ENCODE measurements at places on chromosomes 7 and 10.
A peak's percentile ranks its signal among the peaks of the same experiment; 100 is the strongest.

DNA sequence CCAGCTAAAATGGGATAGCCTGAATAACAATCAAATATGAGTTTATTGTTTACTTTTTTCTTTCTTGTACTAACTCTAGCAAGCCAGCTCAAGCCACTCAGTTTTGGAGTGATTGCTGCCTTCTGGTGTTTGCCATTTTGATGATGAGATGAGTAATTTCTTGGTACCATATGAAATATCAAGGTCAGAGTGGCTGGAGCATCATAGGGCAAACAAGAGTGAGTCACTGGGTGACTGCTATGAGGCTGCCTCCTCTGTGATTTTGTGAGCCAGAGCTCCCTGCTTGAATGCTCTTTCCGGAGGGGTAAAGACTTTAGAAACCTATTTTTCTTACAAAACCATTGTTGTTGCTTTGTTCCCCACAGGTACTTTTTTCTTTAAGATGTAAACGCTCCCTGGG is 295.6 kb downstream of the PRKG1 start:
- no peak for DNase-seq

DNA sequence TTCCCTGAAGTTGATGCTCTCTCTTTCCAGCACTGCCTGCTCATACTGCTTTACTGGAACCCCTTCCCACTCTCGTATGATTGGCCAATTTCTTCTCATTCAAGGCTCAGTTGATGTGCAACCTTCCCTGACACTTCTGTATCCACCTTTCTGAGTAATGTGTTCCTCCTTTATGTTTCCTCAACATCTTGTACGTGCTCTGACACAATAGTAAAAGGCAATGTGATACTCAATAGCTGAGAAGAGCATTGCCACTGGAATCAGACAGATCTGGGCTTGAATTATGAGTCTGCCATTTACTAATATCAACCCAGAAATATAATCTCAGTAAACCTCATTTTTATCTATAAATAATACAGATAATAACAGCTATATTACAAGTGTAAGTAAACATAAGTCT is 34.7 kb downstream of the ARL4A start:
- DNase-seq = no peak

DNA sequence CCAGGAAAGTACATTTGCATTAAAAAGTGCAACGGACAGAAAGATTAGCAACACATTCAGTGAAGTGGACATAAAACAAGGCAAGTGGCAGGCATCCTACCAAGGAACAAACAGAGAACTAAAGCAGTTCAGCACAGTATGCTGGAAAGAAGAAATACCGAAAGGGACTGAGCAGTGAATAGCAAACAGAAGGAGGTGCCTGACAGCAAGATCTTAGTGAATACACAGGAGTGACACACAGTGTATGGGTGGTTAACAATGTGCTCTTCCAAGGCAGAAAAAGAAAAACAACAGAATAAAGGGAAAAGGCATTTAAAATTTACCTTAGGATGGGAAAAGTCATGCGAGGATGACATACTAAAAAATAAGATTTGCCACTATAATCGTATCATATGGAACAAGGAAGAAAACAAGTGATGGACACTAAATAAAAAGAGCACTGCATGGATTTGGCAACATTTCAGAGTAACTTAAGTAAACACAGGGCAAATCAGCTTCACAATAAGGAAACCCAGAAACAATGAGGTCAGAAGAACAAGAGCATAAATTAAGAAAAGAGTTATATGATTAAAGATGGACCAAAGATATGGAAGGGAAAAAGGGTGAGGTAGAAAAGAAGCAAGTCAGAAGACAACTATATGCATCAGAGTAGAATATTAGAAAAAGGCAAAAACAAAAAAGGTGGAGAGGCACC is 29.5 kb downstream of the MEST start:
- no peak for DNase-seq

DNA sequence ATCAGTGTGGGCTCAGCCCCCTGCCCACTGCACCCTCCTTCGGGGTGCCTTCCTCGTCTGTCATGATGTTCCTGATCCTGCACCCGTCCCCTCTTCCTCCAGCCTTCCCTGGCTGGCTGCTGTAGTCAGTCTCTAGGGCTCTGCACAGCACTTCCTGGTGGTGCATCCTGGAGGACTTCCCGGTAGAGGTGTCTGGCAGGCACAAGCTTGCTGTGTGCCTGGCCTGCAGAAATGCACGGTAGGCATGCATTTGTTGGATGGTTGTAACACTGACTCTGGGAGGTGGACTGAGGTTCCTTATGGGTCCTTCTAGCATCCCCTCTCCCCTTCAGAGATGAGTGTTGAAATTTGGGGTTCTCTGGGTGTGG is 92.8 kb downstream of the BMS1 start:
- no peak for DNase-seq

DNA sequence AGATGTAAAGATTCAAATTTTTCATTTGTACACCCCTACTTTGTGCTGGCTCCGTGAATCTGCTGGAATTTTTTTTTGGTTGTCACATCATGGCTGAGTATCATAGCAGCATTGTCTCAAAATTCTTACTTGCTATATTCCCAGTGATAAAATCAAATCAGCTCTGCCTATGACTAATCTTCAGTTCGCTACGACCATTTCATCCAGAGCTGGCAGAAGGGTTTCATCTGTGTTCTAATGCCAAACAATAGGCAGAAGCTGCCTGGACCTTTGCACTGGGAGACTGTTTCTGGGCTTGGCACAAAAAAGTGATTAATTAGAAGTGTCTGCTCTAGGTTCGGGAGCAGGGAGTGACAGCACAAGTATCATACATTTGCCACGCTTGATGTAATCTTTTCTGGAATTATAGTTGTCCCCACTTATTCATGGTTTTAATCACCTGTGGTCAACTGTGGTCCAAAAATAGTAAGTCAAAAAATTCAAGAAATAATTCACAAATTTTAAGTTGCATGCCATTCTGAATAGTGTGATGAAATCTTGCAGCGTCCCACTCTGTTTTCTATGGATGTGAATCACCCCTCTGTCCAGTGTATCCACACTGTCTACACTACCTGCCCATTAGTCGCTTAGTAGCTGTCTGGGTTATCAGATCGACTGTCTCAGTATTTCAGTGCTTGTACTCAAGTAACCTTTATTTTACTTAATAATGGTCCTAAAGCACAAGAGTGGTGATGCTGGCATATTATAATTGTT is 120.5 kb upstream of the IMMP2L start:
- DNase-seq = no peak

- no peak for DNase-seq
These were observed 31.8 kb downstream of the REEP3 start for GRCh38 chr10:63553031-63553430.

DNA sequence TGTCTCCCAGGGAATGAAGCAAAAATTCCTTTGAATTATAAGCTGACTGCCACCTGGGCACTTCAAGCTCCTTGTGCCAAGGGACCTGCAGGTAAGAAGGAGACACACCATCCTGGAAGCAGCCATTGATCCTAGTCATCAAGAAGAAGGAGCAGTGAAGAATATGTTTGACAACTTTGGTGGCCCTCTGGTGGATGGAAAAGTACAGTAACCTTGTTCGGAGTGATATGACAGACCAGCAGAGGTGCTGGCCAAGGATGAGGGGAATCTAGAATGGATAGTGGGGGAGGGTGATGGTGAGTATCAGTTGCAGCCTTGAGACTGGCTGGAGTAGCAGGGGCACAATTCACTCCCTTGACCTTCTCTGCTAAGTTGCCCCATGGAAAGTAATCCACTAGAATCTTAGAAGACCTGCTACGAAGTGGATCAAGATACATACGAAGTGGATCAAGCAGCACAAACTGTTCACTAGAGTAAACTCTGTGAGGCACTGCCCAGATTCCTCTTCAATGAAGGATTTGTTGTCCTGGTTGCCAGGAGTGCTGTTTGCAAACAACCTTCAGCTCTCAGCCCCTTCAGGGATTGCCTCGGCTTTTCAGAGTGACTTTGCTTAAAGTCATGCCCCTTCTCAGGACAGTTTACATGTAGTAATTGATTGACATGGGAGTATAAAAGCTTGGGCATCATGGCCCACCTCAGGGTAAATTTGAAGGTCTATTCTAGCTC is 44.8 kb upstream of the ORC5 start:
- no peak for DNase-seq

GRCh38 chr7:84799106-84799505 is 387.8 kb downstream of the SEMA3D start:
- DNase-seq = no peak

- DNase-seq = no peak
These were observed 501.8 kb downstream of the GATA3 start for GRCh38 chr10:8556321-8556720.

- DNase-seq = peak; percentile 86
These were observed 5.2 kb downstream of the DMBT1 start for GRCh38 chr10:122565766-122566206.

DNA sequence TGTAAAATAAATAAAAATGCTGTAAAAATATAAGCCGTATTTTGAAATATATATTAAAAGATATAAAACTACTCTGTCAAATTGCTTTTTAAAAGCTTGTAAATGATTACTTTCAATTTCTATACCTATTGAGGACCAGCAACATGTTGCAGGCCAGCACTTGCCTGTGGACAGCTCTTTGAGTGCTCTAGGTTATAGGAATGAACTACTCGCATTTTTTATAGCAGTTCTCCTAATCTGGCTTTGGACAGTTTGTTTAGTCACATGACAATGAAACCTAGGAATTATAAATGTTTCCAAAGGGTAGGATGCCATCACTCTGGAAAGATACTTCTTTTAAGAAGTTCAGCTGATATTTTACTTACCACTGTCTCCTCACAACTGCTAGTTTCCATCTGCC is 117.7 kb upstream of the PTPRZ1 start:
- no peak for DNase-seq
